NCI-H2171 (cell line): ENCODE measurements at places on chromosomes 2 and 18.

DNA sequence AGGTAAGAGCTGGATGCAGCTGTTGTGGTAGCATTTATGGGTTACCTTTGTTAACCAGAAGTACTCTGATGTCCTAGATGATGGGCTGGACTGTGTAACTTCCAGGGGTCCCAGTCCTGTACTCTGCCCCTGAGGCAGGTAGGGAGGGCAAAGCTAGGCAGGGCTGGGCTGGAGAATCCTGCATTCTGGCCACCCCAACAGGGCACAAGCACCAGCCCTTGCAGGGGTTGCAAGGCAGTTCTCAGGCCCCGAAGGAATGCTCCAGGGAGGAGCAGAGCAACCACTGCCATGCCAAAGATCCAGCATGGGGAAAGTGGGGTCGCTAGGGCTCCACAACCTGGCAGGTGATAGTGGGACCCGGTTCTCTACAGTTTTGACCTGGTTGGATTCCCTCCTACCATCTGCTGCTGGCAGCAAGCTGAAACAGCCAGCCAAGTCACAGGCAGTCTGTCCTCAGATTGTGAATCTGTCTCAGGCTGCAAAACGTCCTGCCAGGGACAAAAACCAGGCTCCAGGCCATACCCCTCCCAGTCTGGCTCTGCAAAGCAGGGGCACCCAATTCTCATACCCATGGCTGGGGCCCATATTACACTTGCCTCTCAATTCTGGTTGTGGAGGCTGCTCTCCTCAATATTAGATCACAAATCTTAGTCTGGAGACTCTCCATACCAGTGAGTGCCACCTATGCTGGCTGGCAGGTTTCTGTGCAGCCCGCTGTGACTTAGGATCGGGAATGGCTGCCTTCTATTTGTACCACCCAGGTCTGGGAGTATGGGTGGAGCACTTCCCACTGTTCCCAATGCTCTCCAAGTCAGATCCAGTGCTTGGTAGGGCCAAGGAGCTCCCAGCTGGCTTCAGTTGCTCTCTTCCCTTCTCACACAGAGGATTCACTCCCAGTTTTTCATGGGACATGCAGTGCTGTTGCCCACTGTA, 61.1 kb downstream of the SMCHD1 start:
- DNase-seq: no peak

DNA sequence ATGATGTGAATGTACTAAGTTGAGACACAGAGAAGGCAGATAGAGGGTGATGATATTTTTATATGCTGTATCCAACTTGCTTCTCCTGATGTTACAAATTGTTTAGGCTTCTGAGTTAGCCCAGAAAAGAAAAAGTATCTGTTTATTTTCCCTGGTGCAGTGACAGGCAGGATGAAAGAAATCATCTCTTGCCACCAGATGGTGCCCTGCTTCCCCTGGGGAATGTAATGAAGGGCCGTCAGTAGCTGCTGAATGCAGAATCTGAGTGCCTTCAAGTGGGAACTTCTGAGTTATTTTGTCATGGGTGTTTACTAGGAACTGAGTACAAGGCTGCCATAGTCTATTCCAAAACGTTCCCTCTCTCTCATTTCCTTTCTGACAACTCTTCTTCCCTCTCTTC, 525.6 kb downstream of the MBD2 start:
- peak; percentile 72 for DNase-seq

DNA sequence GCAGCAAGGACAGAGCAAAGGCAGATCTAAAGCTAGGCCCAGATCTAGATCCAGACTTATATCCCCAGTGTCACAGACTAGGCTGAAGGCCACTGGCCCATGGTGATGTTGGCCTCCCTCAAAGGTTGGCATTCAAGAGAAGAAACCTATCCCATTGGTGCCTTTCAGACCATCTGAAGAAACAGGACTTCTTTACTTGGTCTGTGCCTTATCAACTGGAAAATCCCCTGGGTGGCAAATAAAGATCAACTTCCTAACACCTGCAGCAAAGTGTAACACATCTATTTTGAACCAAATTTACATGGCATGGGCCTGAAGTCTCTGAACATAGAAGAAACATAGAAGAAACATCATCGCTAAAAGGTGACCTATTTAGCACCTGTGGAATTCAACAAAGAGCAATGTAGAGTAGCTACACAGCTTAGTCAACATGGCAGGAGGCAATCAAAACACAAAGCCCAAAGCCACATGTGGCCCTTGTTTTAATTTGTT, 35.8 kb downstream of the METTL4 start:
- no peak for DNase-seq

DNA sequence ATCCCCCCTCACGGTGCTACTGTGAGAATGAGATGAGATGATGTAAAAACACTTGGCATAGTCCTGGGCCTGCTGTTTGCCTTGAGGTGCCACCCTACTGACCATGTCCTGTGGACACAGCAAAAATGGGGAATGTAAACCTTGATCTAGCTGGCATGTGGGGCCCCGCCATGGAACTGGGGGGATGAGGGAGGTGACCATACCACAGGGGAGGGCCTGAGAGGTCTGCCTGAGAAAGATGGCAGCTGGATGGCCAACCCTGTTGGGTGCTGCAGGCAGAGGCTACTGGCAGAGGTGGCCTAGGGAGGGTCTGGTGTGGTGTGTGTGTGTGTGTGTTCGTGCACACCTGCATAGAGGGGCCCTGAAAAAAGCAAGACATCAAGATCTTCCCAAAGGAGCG, 777 bp downstream of the HAAO start:
- no peak for DNase-seq

GRCh38 chr2:74290466-74291217, 52.6 kb downstream of the SLC4A5 start:
- no peak for DNase-seq

GRCh38 chr18:23881778-23882177, 132.8 kb upstream of the TTC39C start:
- DNase-seq: no peak

GRCh38 chr2:225889452-225889851, 489.9 kb downstream of the NYAP2 start:
- DNase-seq: peak; percentile 2

GRCh38 chr2:111054791-111055691, 65.7 kb upstream of the BCL2L11 start:
- no peak for DNase-seq

DNA sequence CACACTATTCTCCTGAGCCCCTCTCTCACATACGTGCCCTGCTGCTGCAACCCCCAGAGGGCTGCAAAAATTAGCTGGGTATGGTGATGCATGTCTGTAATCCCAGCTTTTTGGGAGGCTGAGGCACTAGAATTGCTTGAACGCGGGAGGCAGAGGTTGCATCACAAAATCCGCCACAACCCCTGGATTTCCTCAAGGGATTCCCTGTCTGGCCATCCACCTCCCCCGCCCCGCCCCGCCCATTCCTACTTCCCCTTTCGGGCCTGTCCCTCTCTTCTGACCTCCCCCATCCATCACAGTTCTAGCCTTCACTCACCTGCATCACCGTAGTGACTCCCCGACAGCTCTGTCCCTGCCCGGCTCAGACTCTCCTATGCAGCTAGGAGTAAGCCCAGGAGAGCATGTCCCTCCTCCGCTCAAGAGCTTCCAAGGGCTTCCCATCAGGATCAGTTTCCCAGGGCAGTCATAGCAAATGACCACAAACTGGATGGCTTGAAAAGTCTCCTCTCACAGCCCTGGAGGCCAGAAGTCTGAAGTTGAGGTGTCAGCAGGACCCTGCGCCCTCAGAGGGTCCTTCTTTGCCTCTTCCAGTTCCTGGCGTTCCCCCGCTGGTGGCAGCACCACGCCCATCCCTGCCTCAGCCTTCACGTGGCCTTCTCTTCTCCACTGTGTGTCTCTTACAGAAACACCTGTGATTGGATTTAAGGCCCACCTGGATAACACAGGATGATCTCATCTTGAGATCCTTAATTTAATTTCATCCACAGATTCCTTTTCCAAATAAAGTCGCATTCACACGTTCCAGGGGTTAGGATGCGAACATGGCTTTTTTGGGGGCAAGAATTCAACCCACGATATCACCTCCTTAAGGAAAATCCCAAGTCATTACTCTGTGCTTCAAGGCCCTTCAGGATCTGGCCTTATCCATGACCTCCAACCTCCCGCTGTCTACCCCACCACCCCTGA, 58.5 kb downstream of the HS1BP3 start:
- DNase-seq: no peak

- DNase-seq: no peak
These were observed 136.1 kb upstream of the CCDC150 start for GRCh38 chr2:196503398-196503797.

GRCh38 chr2:152049541-152049940, 49.3 kb downstream of the CACNB4 start:
- no peak for DNase-seq

- DNase-seq: no peak
These were observed 10.7 kb upstream of the TAF1B start for GRCh38 chr2:9832586-9832985.

DNA sequence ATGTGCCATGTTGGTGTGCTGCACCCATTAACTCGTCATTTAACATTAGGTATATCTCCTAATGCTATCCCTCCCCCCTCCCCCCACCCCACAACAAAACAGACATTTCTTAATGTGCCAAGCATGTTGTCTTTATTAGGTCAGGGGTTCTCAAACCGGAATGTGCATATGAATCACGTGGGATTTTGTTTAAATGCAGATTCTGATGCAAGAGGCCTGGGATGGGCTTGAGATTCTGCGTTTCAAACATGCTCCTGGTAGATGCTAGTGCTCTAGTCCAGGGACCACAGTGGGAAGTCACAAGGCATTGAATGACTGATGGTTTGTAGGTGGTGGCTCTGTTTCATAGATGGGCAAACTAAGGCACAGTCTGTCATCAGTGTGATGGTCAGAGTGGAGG, 184.7 kb downstream of the SMAD7 start:
- DNase-seq: no peak

DNA sequence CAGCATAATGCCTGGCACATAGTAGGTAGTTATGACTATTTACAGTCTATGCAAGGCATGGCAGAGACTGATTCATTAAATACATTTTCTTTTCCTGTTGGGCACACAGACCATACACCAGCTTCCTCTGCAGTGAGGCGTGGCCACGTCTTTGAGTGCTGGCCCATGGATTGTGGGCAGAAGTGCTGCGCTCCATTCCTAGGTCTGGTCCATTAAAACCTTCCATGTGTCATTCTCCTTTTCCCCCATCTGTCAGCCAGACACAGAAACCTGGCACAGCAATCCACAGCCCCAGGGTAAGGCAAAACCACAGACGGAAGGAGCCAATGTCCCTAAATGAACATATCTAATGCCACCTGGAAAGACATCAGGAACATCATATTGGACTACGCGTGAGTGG, 141.9 kb downstream of the TTC32 start:
- DNase-seq: peak; percentile 51

GRCh38 chr2:38353402-38353801, 23.7 kb downstream of the ATL2 start:
- no peak for DNase-seq

- DNase-seq: no peak
These were observed 8.7 kb downstream of the CAPN13 start for GRCh38 chr2:30798536-30798991.

GRCh38 chr2:236122236-236122635, 46.0 kb downstream of the GBX2 start:
- DNase-seq: no peak

GRCh38 chr2:183248866-183249567, 124.8 kb downstream of the NUP35 start:
- peak; percentile 30 for DNase-seq

GRCh38 chr18:3248658-3249359, 1.2 kb downstream of the MYL12A start:
- no peak for DNase-seq

DNA sequence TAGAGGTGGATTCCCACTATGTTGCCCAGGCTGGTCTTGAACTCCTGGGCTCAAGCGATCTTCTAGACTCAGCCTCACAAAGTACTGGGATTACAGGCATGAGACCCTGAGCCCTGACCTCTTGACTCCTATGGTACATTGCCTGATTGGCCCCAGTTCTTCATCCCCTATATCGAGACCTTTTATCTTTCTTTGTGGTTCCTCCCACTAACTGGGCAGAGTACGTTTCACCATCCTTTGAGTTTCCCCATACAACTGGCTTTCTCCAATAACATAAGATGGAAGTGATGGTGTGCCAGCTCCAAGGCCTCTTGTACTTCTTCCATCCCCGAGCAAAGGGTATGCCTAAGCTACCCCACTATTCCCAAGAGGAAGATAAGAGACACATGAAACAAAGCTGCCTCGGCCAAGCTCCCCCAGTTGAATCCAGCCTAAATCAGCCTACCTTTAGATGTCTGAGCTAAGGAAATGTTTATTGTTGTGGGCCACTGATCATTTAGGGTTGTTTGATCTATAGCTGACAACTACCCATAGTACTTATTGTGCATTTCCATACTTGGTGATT, 8.3 kb upstream of the TMEM247 start:
- no peak for DNase-seq

GRCh38 chr2:190809139-190809764, 71.4 kb upstream of the GLS start:
- DNase-seq: no peak

DNA sequence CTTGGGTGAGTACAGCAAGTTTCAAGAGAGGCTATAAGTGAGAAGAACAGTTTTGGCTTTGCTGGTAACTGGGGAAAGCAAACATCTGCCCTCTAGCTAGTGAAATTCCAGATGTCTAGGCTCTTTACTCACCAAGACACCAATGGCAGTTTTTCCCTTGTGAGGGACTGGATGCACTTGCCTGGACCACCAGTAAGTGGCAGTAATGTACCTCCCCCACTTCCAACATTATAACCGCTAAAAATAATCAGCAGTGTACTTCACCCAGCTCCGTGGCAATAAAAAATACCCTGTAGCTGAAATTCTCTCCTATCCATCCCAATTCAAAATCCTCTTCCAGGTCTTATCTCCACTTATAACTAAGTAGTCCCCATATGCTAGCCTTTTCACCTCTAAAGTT, 383.9 kb downstream of the ARHGAP15 start:
- no peak for DNase-seq

DNA sequence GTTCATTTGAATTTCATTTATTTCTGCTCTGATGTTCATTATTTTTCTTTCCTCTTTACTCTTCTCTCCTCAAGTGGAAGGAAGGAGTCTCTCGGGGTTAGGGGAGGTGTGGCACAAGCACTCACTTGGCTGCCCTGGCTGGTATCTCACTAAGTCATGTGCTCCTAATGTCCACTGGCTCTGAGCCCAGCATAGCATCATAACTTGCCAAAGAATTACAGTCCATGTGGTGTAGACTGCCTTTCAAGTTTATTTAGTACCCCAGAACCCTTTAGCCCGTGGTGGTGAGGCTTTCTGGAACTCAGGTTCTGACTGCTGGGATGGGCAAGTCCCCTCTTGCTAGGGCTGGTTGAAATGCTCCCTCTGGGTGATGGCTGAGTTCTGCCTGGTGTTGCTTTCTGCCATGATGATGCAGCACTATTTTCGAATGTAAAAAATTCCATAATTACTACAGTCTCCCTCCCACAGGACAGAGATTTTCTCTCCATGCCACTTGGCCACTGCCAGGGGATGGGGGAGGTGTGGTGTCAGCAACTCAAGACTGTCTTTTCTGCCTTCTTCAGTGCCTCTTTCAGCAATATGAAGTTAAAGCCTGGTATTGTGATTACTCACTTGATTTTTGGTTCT, 22.2 kb downstream of the SPAG16 start:
- no peak for DNase-seq

- DNase-seq: no peak
These were observed 110.6 kb upstream of the SIX2 start for GRCh38 chr2:45119855-45120254.
